ENCODE measurements at places on chromosomes 1 and 21. TPM values are rescaled to one million over a fixed set of nuclear protein-coding genes. Genes with fewer than 3 reads are reported as not detected.
A peak's percentile ranks its signal among the peaks of the same experiment; 100 is the strongest.

VHLL gene
- total RNA-seq: not detected

- peak; percentile 96 for DNase-seq
These were observed 11.4 kb downstream of the BTBD19 start for GRCh38 chr1:44819608-44820327.

GRCh38 chr1:81129776-81130175 lies 671.0 kb upstream of the ADGRL2 start:
- DNase-seq: no peak

- no peak for DNase-seq
These were observed 60.4 kb upstream of the HAO2 start for GRCh38 chr1:119308130-119308700.

DNA sequence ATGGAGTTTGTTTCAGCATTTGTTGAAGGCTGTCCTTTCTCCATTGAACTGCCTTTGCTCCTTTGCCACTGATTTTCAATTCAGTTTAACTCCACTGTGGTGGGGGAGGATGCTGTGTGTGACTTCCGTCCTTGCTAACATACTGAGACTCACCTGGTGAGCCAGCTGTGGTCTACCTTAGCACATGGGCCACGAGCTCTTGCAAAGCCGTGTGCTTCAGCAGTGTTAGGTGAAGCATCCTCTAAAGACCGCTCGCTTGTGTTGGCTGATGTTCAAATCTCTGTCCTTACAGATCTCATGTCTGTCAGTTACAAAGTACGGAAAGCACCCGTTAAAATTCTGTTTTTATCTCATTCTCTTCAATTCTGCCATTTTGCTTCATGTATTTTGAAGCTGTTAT lies 3.6 kb upstream of the SPATC1L start:
- DNase-seq: no peak

GRCh38 chr1:96329121-96329520 lies 392.5 kb upstream of the PTBP2 start:
- no peak for DNase-seq

GRCh38 chr1:159719990-159720389 lies 5.6 kb upstream of the CRP start:
- DNase-seq: no peak

PPM1J gene
- total RNA-seq: 12.1 TPM

DNA sequence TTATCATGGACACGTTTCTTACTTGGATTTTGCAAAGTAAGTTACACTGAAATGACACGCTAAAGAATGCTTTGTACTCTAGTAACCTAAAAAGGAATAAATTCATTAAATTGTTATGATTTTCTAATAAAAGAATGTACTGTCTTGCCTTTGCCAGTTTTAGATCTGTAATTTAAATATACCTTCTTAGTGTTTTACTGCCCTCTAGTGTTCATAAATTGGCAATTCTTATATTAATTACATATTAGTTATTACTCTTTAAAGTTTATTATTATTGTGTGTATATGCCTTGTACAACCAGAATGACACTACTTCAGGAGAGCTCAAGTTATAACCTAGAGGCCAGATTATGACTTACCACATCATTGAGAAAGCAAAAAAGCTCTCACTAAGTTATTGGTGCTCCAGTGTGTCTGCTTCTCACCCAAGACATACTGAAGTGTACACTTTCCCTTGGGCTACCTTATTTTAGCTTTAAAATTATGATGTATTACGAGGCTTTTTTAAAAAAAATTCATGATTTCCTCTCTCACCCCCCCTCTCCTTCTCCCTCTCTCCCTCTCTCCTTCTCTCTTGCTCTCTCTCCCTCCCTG lies 169.9 kb downstream of the HS2ST1 start:
- DNase-seq: no peak

- DNase-seq: no peak
These were observed 37.5 kb downstream of the ELAPOR1 start for GRCh38 chr1:109151146-109151990.

- no peak for DNase-seq
These were observed 72.4 kb downstream of the COP1 start for GRCh38 chr1:176134666-176135065.

DNA sequence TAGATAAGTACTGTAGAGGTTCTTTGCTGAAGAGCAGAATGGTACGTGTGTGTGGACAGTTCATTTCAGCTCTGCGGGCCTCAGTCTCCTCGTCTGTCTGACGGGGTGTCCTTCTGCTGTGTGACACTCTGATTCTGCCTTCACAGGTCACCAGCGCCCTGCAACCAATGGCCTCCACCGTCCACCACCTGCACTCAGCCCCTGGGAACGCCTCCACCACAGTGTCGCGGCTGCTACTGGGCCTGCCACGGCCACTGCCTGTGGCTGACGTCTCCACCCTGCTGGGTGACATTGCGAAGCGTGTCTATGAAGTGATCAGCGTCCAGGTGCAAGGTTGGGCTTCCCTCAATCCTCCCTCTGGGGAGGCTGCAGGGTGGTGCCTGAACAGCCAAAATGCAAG lies 17.0 kb downstream of the UMODL1 start:
- DNase-seq: no peak

RNU5D-1 gene
- total RNA-seq: not detected

DNA sequence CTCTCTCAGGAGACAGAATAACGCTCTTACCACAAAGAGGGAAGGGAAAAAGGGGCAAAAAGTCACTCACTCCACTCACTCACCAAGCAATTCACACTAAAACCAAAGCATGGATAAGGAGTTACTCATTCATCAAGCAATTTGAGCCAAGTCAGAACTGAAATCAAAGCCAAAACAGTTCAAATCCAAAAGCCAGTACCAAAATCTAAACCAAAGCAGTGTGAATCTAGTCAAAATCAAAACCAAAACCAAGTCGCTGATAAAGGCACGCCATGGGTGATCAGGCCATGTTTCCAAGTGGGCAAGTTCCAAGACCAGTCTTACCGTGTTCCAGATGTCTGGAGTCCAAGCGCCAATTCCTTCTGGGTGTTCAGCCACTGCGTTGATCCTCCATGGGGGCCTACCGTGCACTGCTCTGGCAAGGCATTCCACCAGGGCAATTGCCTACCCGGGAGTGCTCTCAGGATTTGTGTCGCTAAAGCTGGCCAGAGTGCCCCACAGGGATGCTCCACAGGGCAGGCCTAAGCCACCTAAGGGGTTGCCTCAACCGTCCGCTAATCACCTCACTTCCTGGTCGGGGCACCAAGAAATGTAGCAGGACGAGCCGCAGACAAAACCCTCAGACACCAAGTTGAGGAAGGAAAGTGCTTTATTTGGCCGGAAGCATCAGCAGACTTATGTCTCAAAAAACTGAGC lies 142.3 kb downstream of the TRIM33 start:
- no peak for DNase-seq

DNA sequence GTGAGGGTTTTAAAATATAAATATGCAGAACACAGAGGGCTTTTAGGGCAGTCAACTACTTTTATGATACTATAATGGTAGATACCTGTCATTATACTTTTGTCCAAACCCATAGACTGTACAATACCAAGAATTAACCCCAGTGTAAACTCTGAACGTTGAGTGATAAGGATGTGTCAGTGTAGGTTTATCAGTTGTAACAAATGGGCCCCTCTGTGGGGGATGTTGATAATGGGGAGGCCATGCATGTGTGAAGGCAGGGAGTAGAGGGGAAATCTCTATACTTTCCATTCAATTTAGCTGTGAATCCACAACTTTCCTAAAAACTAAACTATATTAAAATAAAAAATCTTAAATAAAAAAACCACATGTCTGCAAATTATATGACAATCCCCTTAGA lies 193.5 kb upstream of the CAMK1G start:
- no peak for DNase-seq

DNA sequence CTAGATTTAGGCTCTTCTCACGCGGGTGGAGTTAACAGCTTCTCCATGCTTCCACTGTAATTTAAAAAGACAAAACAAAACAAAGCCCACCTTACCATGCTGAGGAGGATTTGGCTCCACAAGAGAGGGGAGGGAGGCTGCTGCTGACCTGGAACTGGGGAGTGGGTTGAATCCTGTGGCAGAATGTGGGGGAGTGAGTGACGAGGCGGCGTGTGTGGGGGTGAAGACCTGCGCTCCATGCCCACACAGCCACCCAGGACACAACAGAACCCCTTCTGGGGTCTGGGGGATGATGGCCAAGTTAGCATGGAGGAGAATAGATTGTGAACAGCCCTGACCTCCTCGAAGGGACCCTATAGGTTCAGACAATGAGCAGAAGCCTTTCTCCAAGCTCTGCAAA lies 44.0 kb upstream of the LRRN2 start:
- peak; percentile 34 for DNase-seq

DNA sequence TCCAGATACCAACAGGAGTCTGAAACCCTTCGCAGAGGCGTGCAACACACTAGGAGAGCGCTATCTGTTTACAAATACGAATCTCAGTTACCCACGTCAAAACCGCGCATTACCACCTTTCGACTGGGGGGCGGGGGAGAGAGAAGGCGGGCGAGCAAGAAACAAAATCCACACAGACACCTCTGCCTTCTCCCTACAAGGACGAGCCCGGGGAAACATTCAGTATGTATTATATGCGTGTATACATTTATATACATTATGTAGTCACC lies 722 bp downstream of the TUT4 start:
- peak; percentile 44 for DNase-seq

CHRM3 gene
- 0.69 TPM for total RNA-seq

KLF18 gene
- total RNA-seq: not detected

DNA sequence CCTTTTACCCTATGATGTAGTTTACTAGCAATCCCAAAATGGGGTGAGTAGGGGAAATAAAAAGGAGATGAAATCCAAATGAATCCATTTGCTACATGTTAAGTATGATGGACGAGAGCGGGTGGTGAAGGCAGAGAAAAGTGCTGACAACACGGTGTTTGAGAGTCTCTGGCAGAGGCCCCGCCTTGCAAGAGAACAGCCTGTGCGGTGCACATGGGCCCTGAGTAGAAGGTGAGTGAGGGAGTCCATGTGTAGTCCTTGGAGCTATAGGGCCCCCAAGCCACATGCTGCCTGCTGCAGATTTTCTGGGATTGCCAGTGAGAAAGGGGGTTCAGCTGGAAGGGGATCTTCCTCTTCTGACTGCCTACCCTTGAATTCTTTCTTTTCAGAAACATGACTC lies 177.1 kb downstream of the TNR start:
- DNase-seq: no peak

DNA sequence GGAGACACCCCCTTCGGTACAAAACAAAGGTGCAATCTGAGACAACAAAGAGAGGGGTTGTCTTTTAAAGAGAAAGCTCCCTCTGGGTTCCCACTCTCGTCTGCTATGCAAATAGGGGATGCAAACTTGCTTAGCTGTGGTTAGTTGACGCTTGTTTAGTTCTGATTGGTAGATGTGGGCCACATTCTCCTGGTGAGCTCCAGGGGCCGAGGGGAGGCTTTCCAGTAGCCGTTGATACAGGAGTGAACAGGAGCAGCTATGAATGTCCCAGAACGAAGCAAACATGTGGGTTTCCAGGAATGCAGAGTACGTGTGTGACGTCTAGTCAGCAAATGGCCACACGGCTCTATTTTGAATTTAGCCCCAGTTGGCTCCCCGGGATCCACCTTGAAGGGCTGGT lies 14.7 kb downstream of the TFF2 start:
- peak; percentile 45 for DNase-seq

OVAAL gene
- not detected for total RNA-seq

HRNR gene
- not detected for total RNA-seq

DNA sequence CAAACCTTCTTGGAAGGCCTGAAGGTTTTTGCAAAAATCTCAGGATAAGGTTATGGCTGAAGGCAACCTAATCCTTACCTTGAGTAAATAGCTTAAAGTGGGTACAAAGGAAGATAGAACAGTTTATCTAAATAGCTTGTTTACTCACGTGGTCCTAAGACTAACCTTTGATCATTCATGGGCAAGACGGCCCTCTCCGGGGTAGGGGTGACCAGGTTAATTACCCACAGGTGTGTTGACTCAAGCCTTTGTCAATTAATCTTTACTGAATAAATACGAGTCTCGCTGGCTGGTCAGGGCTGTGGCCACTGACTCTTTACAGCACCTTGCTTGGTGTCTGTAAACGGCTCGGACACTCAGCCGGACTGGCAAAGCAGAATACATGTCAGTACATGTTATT lies 10.8 kb downstream of the AADACL4 start:
- no peak for DNase-seq

All from lower leg skin (tissue), 4 donors.